Activated T-helper 1 cell treated with anti-CD3 and anti-CD28 coated beads, Interleukin-12 subunit alpha, Interleukin-12 subunit beta, Interleukin-2, Interleukin-4 antibody, amounts not matched to agents 30 ng/mL and 10 ng/mL and 1 ng/mL, durations not matched to agents 14 hours and 24 hours and 36 hours (primary cell): ENCODE measurements at places on chromosomes 1 and 21. TPM values are rescaled to one million over a fixed set of nuclear protein-coding genes. Genes with fewer than 3 reads are reported as not detected.

DNA sequence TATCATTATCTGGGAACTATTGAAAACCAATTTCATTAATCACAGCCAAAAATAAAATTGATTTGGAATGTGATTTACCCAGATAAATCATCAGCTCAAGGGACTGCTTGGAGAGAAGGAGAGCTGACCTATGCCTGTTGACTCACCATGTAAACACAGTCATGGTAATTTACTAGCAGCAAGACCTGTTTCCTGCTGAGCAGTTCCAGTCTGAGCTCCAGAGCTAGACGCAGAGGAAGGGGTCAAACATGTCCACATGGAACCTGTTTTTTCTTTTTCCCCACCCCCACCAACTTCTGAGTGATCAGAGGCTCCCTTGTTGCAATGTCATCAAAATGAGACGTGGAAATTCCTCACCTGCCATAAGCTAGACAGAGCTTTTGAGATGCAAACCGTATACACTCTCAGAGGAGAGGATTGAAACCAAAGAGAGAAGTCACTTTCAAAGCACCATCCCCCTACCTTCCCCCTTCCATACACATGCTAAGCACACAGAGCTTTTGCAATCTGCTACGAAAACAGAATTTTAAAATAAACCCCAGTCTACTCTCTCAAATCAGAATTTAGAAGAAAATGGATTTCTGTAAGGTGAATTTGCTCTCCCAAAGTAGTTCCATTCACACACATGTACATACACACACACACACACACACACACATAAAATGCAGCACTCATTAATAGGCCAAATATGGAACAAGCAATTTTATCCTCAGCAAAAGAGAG lies 55.9 kb upstream of the PTGFRN start:
- no peaks in the 10 kb centered on the region for H3K27me3 ChIP-seq
- peaks cover 3% of the 10 kb centered on the region for H3K36me3 ChIP-seq
- H3K4me3 ChIP-seq = no peak overlapping the region
- peak overlapping the region; percentile 53 for H3K27ac ChIP-seq

DNA sequence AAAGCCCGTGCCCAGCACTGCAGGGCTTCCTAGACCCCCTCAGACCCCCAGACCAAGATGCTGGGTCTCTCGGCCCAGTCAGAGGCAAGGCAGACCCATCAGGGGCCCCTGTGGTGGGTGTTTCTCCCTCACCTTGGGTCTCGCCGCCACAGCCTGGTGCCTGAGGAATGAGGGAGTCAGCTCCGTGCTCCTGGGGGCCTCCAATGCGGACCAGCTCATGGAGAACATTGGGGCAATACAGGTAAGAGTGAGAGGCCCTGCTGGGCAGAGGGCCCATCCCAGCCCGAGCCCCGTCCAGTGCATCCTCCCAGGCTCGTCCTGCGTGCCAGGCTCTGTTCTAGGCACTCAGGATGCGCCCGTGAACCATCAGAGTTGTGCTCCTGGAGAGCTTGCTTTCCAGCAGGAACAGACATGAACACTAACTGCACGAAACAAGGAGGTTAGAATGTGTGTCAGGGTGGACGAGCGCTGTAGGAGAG lies 51.5 kb downstream of the KCNAB2 start:
- no peak overlapping the region for H3K4me3 ChIP-seq
- no peak overlapping the region for H3K27ac ChIP-seq
- H3K4me1 ChIP-seq = no peaks in the 10 kb centered on the region
- peaks cover 16% of the 10 kb centered on the region for H3K36me3 ChIP-seq
- no peaks in the 10 kb centered on the region for H3K27me3 ChIP-seq
- no peak for DNase-seq

AHDC1 gene
- 33.7 and 33.9 TPM in 2 replicates for total RNA-seq

GBP5 gene
- total RNA-seq = 145 and 154 TPM in 2 replicates
